Activated T-helper 1 cell treated with anti-CD3 and anti-CD28 coated beads, Interleukin-2, amount 50 U/mL, for 16 hours (primary cell): ENCODE measurements at places on chromosomes 3 and 15.

- no peak for DNase-seq
Measured at GRCh38 chr3:18902081-18902793, 246.1 kb upstream of the KCNH8 start.

DNA sequence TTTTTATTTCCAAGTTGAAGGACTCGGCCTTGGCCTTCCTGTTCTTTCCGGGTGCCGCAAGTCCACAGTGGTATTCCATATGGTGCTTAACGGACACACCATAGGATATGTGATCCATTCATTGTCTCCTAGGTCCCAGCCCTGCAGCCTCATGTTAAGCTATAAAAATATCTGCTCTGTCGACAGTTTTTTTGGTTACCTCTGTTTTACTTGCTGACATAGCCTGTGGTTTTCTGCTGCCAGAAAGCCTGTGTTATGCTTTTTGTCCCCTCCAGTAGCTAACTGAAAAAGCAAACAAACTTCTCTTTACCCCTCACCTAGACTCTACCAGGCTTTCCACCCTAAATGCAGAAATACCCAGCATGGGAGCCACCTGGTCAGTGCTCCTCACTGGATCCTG lies 5.3 kb downstream of the INAFM2 start:
- DNase-seq, result no peak

GRCh38 chr3:129224984-129225393 lies 24.4 kb upstream of the COPG1 start:
- no peak for DNase-seq

DNA sequence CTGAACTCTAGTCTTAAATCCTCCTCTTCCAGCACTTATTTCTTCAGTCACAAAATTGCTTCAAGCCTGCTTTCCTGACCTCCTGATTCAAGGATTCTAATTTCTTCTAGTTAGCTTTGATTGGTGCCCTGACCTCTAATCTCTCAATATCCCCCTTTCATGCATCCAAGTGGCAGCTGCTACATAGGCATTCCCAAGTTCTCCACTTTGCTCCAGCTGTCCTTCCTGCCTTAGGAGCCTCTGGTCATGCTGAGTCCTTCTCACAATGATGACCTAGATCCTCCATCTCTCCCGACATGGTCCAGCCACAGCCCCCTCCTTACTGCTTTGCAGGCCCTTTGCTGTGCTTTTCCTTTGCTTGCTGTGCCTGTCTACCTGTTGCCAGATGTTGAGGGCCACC lies 347.8 kb upstream of the C2CD4B start:
- DNase-seq, result no peak

DNA sequence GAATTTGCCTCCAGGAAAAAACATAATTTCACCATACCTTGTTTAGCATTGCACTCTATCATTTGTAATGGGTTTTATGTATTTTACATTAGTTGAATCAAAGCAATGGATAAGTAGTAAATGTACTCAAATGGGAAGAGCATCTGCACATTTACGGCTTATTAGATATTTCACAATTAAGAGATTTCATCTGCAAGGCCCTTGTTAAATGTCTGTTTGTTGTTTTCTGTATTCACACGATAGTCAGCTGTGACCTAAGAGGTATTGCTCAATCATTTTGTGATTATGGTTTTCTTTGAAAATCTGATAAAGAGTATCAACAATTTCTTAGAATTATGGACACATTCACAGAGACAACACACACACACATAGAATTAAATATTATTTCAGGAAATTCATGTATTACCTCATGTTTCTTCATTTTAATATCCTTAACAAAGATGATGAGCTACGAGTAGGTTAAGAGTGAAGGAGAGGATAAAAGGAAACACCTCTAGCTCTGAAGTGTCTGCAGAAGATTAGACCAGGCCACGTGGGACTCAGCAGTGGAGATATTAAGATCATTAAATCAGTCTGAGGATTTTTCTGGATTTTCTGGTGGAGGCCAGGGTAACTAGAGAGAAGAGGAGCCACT lies 121.9 kb upstream of the POU1F1 start:
- no peak for DNase-seq

- no peak for DNase-seq
Measured at GRCh38 chr15:75001310-75001709, 5.9 kb downstream of the SCAMP5 start.

- DNase-seq, result peak; percentile 26
Measured at GRCh38 chr3:69282181-69282580, 103.7 kb downstream of the FRMD4B start.

DNA sequence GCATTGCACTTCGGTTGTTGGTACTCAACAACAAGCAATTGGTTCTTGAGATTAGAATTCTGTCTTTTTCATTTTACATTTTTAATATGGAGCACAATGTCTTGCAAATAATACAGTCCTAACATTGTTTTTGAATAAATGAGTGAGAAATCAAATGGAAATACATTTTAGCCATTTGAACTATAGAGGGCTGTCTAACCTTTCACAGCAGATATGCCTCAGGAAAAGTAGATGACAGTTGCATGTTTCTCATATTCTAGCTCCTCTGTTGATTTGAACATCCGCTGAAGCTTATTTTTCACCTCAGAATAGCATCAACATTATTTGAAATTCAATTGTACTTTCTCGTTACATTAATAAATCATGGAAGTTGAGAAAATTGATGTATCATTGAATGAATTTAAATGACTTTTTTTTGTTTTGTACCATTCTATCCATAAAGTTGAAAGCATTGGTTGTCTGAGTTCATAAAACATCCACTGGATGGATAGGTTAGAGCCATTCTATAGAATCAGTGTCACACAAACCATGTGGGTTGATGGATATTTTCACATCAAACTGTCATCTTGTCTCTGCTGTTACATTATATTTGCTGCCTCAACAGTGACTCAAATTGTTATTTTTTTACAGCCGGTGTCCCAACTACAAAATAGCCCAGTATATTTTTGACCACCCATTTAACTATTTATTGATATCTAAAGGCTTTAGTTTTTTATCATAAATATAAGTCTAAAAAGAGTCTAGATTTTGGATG lies 928.3 kb downstream of the NSUN3 start:
- DNase-seq, result no peak

GRCh38 chr15:65738649-65739048 lies 53.4 kb downstream of the DENND4A start:
- DNase-seq, result no peak

- DNase-seq, result no peak
Measured at GRCh38 chr3:166127969-166128368, 290.7 kb upstream of the BCHE start.

- DNase-seq, result no peak
Measured at GRCh38 chr15:99503411-99503810, 62.4 kb upstream of the MEF2A start.

DNA sequence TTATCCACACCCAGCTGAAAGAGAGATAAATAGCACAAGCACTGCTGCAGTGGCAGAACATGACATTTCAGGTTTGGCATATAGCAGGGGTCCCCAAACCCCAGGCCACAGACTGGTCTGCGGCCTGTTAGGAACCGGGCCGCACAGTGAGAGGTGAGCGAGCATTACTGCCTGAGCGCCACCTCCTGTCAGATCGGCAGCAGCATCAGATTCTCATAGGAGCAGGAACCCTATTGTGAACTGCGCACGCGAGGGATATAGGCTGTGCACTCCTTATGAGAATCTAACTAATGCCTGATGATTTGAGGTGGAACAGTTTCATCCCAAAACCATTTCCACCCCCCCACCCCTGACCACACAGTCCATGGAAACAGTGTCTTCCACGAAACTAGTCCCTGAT lies 54.6 kb downstream of the CCR4 start:
- DNase-seq, result no peak

DNA sequence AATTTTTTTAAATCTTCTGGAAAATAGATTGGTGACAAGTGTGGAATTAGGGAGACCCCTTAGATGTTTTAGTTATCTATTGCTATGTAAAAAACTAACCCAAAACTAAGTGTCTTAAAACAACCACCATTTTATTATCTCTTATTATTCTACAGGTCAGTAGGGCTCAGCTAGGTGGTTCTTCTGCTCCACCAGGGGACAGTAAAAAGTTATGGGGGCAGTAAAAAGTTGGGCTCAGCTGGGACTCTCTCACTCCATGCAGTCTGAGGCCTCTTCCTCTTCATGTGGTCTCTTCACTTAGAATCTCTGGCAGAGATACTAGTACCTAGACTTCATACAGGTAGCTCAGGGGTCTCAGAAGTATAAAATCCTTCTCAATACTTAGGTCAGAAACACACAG lies 18.0 kb upstream of the DIS3L start:
- DNase-seq, result no peak

DNA sequence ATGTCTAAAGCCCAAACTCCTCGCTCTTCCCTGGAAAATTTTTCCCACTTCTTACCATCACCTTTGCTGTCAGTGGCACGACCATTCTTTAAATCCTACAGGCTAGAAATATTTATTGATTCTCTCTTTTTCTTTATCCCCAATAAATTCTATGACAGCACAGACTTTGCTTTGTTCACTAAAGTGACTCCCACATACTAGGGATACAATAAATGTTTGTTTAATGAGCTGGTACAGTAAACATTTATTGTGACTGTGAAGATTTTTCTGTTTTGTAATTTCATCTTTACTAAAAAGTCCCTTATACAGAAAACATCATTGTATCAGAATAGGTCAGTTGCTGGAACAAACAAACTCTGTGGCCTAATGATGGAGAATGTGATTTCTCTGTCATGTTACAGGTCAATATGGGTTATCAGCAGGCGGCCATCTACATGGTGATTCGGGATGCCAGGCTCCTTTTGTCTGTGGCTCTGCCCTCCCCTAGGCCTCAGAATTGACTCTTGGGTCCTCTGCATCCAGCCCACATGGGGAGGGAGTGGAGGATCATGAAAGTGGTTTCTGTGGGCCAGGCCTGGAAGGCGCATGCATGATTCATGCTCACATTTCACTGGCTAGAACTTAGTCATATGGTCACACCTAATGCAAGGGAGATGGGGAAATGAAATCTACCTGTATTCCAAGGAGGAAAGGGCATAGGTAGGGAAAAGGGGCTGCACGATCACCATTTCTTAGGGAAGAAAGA lies 22.7 kb upstream of the KNG1 start:
- no peak for DNase-seq

GRCh38 chr15:57388464-57388863 lies 12.2 kb downstream of the CGNL1 start:
- DNase-seq, result no peak

GRCh38 chr3:148532326-148532725 lies 165.4 kb upstream of the AGTR1 start:
- DNase-seq, result no peak

DNA sequence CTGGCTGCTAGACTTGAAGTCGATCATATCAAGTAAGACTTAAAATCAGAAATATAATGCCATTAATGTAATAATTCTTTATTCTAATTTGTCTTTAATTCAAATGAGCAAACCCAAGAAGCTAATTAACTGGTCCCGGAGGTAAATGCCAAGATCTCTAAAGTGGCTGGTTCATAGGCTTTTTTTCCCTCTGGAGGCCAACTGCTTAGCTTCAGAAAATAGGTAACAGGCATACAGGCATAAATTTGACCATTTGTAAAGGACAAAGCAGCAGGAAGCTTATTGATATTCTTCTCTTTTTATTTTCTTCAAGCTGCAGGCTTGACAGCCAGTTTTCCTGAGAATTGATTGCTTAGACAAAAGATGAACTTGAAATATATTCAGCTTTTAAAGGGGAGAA lies 158.6 kb upstream of the RAP2B start:
- DNase-seq, result no peak

GRCh38 chr15:76197703-76198455 lies 113.4 kb downstream of the ETFA start:
- no peak for DNase-seq

DNA sequence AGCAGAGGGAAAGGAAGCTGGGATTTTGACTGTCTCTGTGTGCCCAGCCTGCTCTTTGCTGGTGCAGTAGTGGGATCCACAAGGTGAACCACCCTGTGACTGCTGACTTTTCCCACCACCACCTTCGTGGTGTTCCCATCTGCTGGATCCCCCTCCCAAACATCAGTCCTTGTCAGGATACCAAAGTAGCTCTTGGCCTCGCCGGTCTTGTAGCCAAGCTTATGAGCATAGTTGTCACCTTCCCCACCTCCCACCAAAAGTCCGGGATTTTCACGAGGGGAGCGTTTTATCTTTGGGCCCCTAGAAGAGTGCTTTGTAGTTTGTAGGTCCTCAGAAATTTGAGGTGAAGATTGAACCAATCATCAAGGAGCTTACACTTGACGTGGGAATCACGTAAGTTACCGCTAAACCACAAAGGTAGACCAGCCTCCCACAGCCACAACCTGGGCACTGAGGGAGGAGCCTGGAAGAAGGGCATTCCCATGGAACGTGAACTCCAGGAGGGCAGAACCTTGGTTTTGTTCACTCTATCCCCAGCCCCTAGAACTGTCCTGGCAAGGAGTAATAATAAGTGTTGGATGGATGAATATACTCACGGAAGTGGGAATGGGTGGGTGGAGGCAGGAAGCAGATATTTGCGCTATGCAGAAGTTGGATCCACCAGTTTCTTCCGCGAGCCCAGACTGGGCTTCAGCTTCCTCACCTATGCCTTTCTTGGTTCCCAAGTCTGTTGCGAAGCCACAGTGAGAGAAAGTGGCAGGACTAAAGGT lies 814 bp upstream of the TEX264 start:
- DNase-seq, result no peak

DNA sequence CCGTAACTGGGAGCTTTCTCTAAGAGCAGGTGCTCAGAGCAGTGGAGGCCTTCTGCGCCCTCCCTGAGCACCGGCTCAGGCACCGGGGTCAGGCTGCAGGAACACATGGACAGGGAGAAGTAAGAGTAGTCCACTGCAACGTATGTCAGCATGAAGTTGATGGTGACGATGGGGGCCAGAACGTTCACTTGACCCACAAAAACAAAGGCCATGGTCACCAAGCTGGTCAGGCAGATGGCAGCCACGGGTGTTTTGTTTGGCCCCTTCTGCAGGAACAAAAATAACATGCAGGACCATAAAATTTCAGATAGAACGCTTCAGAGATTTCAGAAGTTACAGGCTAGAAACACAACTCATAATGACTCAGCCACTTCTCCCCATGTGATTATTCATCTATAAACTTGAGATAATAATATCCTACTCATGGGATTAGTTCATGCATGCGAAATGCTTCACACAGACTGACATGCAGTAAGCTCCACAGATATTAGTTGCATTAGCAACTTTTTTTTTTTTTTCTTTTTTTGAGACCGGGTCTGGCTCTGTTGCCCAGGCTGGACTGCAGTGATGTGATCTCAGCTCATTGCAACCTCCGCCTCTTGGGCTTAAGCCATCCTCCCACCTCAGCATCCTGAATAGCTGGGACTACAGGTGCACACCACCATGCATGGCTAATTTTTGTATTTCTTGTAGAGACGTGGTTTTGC lies 52.2 kb upstream of the HEG1 start:
- no peak for DNase-seq

DNA sequence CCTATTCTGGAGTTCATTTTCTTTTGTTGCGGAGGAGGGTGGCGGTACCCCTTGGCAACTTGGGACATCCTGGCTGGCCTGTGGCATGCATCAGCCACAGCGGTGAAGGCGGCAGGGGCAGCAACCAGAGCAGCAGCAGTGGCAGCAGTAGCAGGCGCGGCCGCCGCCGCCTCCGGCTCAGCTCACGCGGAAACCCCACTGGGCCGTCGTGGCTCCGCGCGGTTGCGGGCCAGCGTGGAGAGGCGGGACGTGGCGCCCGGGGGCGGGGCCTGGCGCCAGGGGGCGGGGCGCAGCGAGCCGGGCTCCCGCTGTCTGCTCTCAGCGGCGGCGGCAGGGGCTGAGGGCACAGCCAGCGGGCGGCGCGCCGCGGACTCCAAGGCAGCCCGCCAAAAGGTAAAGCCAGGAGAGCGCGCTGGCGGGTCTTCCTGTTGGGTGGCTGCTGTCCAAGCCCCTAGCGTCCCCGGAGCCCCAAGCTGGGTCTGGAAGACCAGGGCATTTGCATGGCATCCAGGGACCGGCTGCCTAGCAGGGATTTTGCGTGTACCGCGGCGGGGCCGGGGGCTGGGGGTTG lies 334.4 kb upstream of the THRB start:
- DNase-seq, result no peak
